ENCODE measurements at places on chromosomes 11 and 22. TPM values are rescaled to one million over a fixed set of nuclear protein-coding genes. Genes with fewer than 3 reads are reported as not detected.

Gene CARD18
- not detected for total RNA-seq

Gene BTBD18
- not detected for total RNA-seq

Gene PANX3
- total RNA-seq: not detected

Gene CRYBB2
- not detected for total RNA-seq

Gene FOSL1
- 4.0 TPM for total RNA-seq

Gene KCNQ1OT1
- total RNA-seq: 0.42 TPM

Gene CRACR2B
- 0.81 TPM for total RNA-seq

Gene DUSP8
- total RNA-seq: 123 TPM

Gene KAT5
- total RNA-seq: 151 TPM

Gene PRRG4
- 0.05 TPM for total RNA-seq

Gene OR8A1
- not detected for total RNA-seq

Gene SYCE3
- not detected for total RNA-seq

Gene P2RY2
- total RNA-seq: not detected

Gene CCDC89
- total RNA-seq: not detected

Gene OR8G5
- not detected for total RNA-seq

Gene MTFP1
- 117 TPM for total RNA-seq

Gene ARHGAP8
- total RNA-seq: 15.4 TPM

Gene EHF
- not detected for total RNA-seq

Gene ZNF280B
- 1.6 TPM for total RNA-seq

Gene CADM1
- 0.92 TPM for total RNA-seq

Gene FAM111B
- 0.22 TPM for total RNA-seq

Gene CARD16
- 18.7 TPM for total RNA-seq

Gene NLRP10
- not detected for total RNA-seq

Gene APLNR
- total RNA-seq: not detected

Gene CD3G
- 88.8 TPM for total RNA-seq

Gene MRGPRF
- total RNA-seq: not detected

Gene TUBA8
- 1.3 TPM for total RNA-seq

Gene PES1
- total RNA-seq: 39.7 TPM

Gene PTPRJ
- total RNA-seq: 26.9 TPM

Gene KDM4D
- total RNA-seq: not detected

Gene SMC1B
- not detected for total RNA-seq

Gene OVCH2
- not detected for total RNA-seq

Gene OR4A47
- total RNA-seq: not detected

Gene KRTAP5-7
- not detected for total RNA-seq

Gene FUT4
- total RNA-seq: 4.7 TPM

Gene NCF4
- total RNA-seq: 1.4 TPM

Gene SPDYC
- total RNA-seq: not detected

Gene PIH1D2
- total RNA-seq: not detected

Gene NPAS4
- total RNA-seq: not detected

Gene TRIM48
- total RNA-seq: not detected

Gene OR52N4
- total RNA-seq: 0.78 TPM

Gene STX5
- 113 TPM for total RNA-seq

Gene COA4
- 25.1 TPM for total RNA-seq

Gene GPHA2
- not detected for total RNA-seq
